Endothelial cell of umbilical vein (primary cell): ENCODE measurements at places on chromosomes 16 and 17.

DNA sequence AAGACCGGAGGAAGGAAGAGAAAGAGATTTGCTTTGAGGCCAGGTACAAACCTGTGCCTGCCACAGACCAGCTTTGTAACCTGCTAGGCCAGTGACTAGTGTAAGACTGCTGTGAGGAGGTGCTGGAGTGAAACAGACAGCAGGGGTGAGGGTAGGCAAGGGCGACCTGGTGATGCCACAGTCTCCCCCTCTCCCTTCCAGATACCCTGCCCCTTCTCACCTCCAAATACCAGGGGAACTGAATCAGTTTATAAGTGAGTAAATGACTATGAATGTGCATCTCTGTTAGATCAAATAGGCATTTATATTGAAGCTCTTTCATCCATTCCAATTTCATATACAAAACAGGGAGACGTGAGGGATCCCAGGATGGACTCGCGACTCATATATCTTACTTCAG, 9.4 kb downstream of the SEC14L1 start:
- DNase-seq, result no peak

GRCh38 chr17:65060631-65061254, 4.2 kb upstream of the GNA13 start:
- no peak for DNase-seq

DNA sequence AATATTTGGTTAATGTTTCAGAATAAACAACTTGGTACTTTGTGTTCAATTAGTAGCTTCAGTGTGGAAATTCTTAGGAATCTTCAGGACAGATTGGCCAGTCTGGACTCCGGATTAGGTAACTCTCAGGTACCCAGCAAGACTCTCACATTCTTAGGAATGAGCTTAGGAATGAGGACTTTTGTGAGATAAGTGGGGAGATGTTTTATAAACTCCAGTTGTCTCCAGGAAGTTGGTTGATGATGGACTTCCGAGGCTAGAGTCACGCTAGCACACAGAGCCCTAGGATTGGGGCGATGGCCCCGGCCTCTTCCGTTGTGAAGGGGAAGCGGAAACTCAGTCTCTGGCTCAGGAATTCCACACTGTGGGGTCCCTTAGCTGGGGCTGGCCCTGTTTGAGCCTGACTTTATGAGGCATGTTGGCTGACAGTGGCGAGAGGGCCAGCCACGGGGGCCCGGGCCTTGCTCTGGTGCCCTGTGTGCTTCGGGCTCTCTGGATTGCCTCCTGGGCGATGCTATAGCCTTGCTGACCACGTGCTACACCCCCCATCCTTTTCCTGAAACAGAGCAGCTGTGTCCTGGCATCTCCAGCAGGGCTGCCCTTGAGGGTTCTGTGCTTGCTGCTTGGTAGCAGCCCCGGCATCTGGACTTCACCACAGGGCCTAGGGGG, 32.4 kb downstream of the RAB11FIP3 start:
- DNase-seq, result peak; percentile 77

GRCh38 chr17:33028778-33029177, 37.1 kb downstream of the SPACA3 start:
- no peak for DNase-seq

DNA sequence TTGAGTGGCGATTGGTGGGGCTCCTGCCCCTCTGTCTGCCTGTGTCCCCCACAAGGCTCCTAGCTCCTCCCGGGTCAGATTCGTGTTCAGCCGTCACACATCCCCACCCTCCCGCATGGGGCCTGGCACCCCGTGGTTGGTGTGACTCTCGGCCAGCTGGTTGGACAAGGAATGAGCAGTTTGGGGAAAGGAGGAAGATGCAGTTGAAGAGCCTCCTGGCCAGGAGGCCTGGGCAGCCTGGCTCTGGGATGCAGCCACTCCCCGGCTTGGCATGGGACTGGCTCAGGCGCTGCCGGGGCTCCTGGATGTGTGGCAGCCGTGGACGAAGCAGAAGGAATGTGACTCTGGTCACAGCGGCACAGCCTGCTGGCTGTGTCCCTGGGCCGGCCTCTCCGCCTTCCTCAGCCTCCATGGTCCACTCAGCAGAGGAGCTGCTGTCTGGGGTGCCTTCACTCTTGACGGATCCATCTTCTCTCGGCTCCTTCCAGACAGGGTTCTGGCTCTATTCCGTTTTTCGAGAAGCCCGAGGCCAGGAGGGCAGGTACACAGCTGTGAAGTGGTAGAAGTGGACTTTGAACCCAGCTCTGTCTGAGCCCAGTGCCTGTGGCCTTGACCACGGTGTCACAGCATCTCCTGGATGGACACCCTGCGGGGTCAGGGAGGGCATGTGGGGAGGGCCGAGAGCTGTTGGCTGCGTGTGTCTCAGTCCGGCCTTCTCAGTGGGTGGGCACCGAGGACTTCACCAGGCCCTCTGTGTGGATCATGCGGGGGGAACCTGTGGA, 2.1 kb downstream of the TRAF7 start:
- DNase-seq, result no peak

GRCh38 chr16:14194721-14195120, 123.6 kb downstream of the MRTFB start:
- no peak for DNase-seq

DNA sequence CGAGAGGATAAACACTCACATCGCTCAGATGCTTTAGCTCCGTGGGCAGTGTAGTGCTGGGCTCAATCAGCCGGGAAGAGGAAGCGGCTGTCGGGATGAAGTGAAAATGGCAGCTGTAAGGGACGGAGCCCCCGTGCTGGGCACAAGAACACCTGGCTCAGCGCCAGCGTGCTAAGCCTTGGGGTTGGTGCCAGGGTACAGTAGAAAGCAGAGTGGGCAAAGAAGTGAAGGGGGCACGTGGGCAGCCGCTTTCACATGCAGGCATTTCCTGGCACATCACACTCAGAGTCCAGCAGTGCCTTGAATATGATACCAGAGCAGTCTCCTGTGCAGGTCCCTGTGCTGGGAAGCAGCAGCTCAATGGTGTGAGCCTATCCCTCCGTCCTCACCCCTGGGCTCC, 51.1 kb upstream of the FOXF1 start:
- no peak for DNase-seq
